Spinal cord (tissue), 10 donors: ENCODE measurements at places on chromosomes 7 and 10. TPM values are rescaled to one million over a fixed set of nuclear protein-coding genes. Genes with fewer than 3 reads are reported as not detected.

GRCh38 chr7:100629117-100629716, 12.1 kb downstream of the TFR2 start:
- DNase-seq = no peak

DNA sequence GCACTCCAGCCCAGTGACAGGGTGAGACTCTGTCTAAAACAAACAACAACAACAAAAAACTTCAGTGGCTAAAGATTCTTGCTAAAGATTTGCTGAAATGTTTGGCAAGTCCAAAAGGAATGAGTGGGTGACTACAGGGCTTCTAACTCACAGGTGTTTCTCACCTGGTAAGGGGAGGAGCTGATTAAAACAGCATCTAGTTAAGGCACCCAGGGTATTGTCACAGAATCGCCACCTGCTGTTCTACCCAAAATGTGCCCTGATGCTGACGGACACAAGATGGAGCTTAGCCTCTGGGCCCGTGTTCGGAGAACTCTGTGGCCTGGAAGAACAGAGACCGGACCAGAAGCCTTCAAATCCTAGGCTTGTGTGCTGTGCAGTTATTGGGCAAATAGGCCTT, 336.0 kb upstream of the GALNT17 start:
- no peak for DNase-seq

Gene DPYSL4
- total RNA-seq = 21.3 TPM

DNA sequence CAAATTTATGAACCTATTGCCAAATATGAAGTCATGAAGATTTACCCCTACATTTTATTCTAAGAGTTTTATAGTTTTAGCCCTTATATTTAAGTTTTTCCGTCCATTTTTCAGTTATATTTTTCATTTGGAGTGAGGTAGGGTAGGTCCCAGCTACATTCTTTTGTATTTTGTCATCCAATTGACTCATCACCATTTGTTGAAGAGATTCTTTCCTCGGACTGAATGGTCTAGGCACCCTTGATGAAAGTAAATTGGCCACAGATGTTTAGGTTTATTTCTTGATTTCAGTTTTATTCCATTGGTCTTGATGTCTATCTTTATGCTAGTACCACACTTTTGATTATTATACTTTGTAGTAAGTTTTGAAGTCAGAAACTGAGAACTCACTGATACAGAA, 22.7 kb downstream of the CYP2C19 start:
- DNase-seq = no peak

GRCh38 chr10:53223851-53224250, 451.3 kb upstream of the MBL2 start:
- DNase-seq = peak; percentile 92

Gene TMEM236
- 0.44 TPM for total RNA-seq

Gene CCDC6
- 31.6 TPM for total RNA-seq

Gene FANK1
- total RNA-seq = 3.7 TPM

- no peak for DNase-seq
These were observed 85.2 kb upstream of the SEMA3C start for GRCh38 chr7:81004098-81004497.

Gene H2BK1
- total RNA-seq = not detected

DNA sequence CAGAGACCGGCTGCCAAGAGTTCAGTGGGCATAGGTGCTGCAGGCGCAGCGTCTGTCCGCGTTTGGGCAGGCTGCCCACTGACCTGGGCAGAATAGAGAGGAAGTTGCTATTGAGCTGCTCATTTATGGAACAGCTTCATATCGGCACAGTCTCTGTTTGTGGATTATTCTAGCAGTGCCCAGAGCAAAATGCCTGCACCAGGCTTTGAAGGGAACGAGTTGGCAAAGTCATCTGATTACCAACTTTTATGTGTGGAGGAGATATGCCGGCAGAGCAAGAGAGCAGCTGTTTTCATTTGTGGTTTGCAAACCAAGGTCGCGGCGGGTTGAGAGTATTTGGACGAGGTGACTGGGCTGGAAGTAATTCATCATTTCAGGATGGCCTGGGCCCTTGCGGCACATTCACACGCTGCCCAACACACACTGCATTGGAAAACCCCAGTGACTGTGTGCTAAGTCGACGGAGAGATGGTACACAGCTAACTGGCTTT, 228.5 kb downstream of the TCERG1L start:
- DNase-seq = no peak
